ENCODE measurements at places on chromosomes 5 and 9. TPM values are rescaled to one million over a fixed set of nuclear protein-coding genes. Genes with fewer than 3 reads are reported as not detected.

Gene MARVELD2
- 0.59 TPM for total RNA-seq

Gene SARDH
- 16.4 TPM for total RNA-seq

Gene MYMK
- 1.4 TPM for total RNA-seq

Gene OMD
- 64.9 TPM for total RNA-seq

GRCh38 chr5:16693879-16694278 lies 77.1 kb upstream of the RETREG1 start:
- DNase-seq, result no peak
- no peaks in the 10 kb centered on the region for H3K4me1 ChIP-seq
- H3K27me3 ChIP-seq, result no peaks in the 10 kb centered on the region
- H3K27ac ChIP-seq, result no peak overlapping the region
- no peak overlapping the region for H3K4me3 ChIP-seq
- H3K36me3 ChIP-seq, result no peaks in the 10 kb centered on the region

GRCh38 chr5:103375863-103376591 lies 117.5 kb downstream of the MACIR start:
- DNase-seq, result no peak
- H3K27me3 ChIP-seq, result no peaks in the 10 kb centered on the region
- H3K36me3 ChIP-seq, result no peaks in the 10 kb centered on the region
- peaks cover 7% of the 10 kb centered on the region for H3K4me1 ChIP-seq

- H3K27ac ChIP-seq, result peak overlapping the region; percentile 86
- H3K4me3 ChIP-seq, result no peak overlapping the region
- no peaks in the 10 kb centered on the region for H3K36me3 ChIP-seq
- H3K27me3 ChIP-seq, result no peaks in the 10 kb centered on the region
- DNase-seq, result no peak
- peaks cover 5% of the 10 kb centered on the region for H3K4me1 ChIP-seq
These were observed 69.4 kb upstream of the ACTBL2 start for GRCh38 chr5:57552033-57552432.

GRCh38 chr5:132220491-132220890 lies 7.2 kb downstream of the P4HA2 start:
- peak overlapping the region; percentile 20 for H3K27ac ChIP-seq
- no peak overlapping the region for H3K4me3 ChIP-seq

- H3K4me3 ChIP-seq, result no peak overlapping the region
- H3K4me1 ChIP-seq, result no peaks in the 10 kb centered on the region
- no peak for DNase-seq
- no peak overlapping the region for H3K27ac ChIP-seq
- no peaks in the 10 kb centered on the region for H3K36me3 ChIP-seq
- H3K27me3 ChIP-seq, result no peaks in the 10 kb centered on the region
These were observed 29.3 kb upstream of the RFK start for GRCh38 chr9:76423216-76424177.

Measured in tibial nerve (tissue), 4 donors.